Mesendoderm (in vitro differentiated cells): ENCODE measurements at places on chromosomes 6 and 20.

DNA sequence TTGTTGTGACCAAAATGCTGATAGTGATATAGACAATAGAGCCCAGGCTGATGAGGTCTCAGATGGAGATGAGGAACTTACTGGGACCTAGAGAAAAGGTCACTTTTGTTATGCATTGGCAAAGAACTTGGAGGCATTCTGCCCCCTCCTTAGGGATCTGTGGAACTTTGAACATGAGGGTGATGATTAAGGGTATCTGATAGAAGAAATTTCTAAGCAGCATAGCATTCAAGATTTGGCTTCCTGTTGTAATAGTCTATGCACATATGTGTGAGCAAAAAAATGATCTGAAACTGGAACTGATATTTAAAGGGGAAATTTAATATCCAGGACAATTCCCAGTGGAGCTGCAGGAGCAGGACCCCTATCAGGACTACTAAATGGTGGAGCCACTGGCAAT lies 17.1 kb downstream of the HLA-A start:
- no peak overlapping the region for H3K27ac ChIP-seq
- no peak for DNase-seq
- no peaks in the 10 kb centered on the region for H3K36me3 ChIP-seq
- no peaks in the 10 kb centered on the region for H3K27me3 ChIP-seq
- no peak overlapping the region for H3K4me3 ChIP-seq
- H3K4me1 ChIP-seq, result peaks cover 3% of the 10 kb centered on the region

- peak; percentile 74 for DNase-seq
- no peak overlapping the region for H3K27ac ChIP-seq
- H3K4me1 ChIP-seq, result no peaks in the 10 kb centered on the region
- peak overlapping the region; percentile 60 for H3K4me3 ChIP-seq
- peaks cover 2% of the 10 kb centered on the region for H3K27me3 ChIP-seq
Measured at GRCh38 chr20:47784599-47785310, 526 bp downstream of the SULF2 start.

GRCh38 chr6:97176468-97176867 lies 106.5 kb downstream of the MMS22L start:
- no peak overlapping the region for H3K4me3 ChIP-seq
- H3K27ac ChIP-seq, result no peak overlapping the region
- H3K4me1 ChIP-seq, result no peaks in the 10 kb centered on the region
- H3K27me3 ChIP-seq, result no peaks in the 10 kb centered on the region

GRCh38 chr6:16741112-16742016 lies 19.9 kb downstream of the ATXN1 start:
- no peak for DNase-seq
- H3K27ac ChIP-seq, result no peak overlapping the region
- H3K4me3 ChIP-seq, result no peak overlapping the region
- no peaks in the 10 kb centered on the region for H3K27me3 ChIP-seq

GRCh38 chr20:9021216-9021615 lies 47.7 kb upstream of the PLCB4 start:
- H3K27me3 ChIP-seq, result no peaks in the 10 kb centered on the region
- H3K27ac ChIP-seq, result no peak overlapping the region
- DNase-seq, result no peak
- H3K36me3 ChIP-seq, result no peaks in the 10 kb centered on the region
- no peak overlapping the region for H3K4me3 ChIP-seq

- no peak overlapping the region for H3K27ac ChIP-seq
- no peaks in the 10 kb centered on the region for H3K4me1 ChIP-seq
- no peaks in the 10 kb centered on the region for H3K27me3 ChIP-seq
- peak; percentile 42 for DNase-seq
Measured at GRCh38 chr6:42978487-42978838, 518 bp downstream of the PEX6 start.

DNA sequence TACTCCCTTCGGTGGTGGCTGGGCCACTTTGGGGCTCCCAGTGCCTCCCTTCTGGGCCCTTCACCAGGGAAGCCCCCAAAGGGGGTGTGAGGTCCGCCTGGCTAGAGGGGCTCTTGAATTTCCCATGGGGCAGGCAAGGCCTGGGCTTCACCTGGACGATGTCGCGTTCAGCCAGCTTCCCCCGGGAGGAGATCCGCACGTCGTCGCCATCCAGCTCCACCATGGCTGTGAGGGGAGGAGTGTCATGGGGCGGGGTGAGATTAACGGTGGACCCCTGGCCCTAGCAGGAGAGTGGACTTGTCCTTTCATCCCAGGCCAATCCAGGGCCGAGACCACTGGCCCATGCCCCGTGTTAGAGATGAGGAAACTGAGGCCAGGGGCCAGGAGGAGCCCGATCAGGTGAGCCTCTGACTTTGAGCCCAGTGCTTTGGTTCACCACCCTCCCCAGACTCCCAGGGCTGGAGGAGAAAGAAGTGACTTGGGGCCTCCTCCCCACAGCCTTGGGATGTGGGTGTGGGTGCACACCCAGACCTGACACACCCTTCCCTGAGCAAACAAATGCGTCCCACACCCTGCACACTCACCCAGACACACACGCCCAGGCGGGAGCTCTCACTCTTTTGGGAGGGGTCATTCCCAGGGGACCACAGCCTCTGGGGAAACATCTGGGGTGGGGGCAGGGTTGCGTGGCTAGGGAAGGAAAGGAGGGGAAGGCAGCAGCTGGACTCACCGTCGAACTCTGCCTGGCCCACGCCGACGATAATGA lies 46.1 kb downstream of the RAB44 start:
- no peak overlapping the region for H3K4me3 ChIP-seq
- no peaks in the 10 kb centered on the region for H3K36me3 ChIP-seq
- DNase-seq, result no peak
- H3K27me3 ChIP-seq, result no peaks in the 10 kb centered on the region
